ENCODE measurements at places on chromosomes 7 and 10. TPM values are rescaled to one million over a fixed set of nuclear protein-coding genes. Genes with fewer than 3 reads are reported as not detected.

- DNase-seq: no peak
Measured at GRCh38 chr7:25084821-25085220, 40.2 kb downstream of the CYCS start.

DNA sequence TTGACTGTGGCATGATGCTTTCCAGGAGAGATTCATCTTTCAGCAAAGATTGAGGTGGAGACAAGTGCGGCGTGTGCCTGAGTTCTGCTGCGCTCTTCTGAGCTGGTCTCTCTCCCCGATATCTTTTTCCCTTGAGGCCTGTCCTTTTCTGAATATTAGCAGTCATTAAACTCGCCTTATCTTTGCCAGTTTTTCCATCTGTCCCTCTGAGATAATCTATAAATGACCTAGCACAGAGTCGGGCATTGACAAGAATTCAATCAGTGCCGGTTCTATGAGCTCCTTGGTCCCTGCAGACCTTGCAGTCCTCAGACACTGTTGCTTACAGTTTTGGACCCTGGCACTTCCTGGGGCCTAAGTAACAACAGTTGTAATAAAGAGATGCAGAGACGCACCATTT is 89.7 kb upstream of the IKZF1 start:
- DNase-seq: no peak

DNA sequence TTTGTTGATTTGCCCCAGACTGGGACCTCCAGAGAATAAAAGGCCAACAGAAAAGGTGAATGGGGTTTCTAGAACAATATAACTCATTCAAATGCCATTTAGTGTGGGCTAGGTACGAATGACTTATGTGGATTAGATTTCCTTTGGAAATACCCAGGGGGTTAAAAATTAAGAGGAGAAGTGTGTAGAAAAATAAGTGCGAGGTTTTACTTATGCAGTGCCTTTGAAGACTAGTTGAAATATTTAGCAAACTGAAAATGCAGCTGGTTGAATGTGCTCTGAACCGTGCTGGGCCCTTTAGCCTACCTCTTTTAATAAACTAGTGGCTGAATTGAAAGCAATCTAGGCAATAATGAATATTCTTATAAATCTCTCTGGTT is 180.6 kb downstream of the LRMDA start:
- no peak for DNase-seq

The UCN3 gene
- total RNA-seq: not detected
